RKO (cell line): ENCODE measurements at places on chromosomes 2 and 18.

DNA sequence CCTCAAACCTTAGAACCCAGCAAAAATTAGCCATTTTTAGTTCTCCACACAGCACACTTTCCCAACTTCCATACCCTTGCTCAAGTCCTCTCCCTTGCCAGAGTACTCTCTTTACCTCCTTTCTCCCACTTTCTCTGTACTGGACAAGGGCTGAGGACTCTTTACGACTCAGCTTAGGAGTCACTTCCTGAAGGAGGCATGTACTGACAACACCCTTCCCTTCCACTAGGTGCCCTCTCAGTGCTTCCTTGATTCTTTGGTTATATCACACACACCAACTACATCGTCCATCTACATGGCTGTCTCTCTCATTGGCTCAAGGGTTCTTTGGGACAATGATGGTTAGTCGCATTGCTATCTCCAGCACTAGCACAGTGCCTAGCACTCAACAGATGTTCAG is 5.2 kb upstream of the C18orf63 start:
- peak; percentile 78 for DNase-seq

- DNase-seq, result peak; percentile 74
Measured at GRCh38 chr2:230902180-230902899, 22.7 kb downstream of the GPR55 start.

GRCh38 chr18:24840640-24841039 is 380.2 kb downstream of the HRH4 start:
- no peak for DNase-seq

GRCh38 chr18:44599412-44599811 is 81.3 kb upstream of the SETBP1 start:
- no peak for DNase-seq

DNA sequence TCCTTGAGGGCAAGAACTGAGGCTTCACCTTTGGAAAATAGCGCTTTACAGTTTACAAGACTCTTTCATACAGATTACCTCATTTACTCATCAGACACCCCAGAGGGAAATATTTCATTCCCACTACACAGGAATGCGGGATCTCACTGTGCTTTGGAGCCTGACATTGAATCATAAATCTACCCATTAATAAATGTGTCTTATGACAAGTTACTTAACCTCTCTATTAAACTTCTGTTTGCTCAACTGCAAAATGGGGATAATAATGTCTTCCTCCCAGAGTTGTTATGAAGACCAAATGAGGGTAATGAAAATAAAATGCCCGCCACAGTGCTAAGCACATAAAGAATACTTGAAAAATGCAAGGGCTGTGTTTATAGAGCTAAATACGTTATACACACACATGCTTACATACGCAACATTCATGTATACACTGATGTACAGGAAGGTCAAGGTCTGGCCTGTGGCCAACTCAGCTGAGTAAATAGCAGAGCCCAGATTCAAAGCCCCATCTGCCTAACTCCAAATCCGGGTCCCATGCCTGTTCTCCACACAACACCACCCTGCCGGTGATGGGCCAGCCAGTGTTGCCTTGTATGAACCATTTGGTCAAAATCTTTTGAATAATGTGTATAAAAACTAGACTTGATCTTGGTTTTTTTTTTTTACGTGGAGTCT is 77.8 kb upstream of the STPG4 start:
- no peak for DNase-seq

DNA sequence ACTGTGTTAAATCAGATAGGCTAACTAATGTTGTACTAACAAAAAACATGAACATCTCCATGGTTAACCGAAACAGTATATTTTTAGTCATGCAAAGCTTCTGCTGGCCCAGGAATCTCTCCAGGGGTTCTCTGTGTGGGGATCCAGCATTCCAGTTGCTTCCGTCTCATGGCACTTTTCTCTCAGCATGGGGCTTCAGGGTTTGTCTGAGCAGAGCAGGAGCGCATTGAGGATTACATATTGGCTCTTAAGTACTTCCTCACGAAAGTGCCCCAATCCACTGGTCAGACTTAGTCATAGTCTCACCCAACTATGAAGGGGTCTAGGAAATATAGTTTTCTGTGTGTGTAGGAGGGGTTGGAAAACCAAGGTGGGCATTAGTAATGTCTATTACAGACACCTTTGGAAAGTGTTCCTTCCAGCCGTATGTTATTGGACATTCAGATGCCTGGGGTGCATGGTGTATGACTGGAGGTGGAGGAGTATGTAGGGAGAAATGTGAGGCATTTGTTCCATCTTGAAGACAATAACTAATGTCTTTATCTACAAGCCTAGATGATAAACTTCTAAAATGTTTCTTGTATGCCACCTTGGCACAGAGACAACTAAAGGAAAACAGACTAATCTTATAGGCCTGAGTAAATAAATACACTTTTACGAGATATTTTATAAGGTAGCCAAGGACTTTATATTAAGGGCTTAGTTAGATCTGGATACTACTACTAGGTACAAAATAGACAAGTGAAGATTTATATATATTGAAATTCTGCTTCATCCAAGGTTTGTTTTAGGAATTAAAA is 123.8 kb upstream of the ZEB2 start:
- no peak for DNase-seq

GRCh38 chr2:43131890-43132682 is 94.3 kb downstream of the ZFP36L2 start:
- no peak for DNase-seq

DNA sequence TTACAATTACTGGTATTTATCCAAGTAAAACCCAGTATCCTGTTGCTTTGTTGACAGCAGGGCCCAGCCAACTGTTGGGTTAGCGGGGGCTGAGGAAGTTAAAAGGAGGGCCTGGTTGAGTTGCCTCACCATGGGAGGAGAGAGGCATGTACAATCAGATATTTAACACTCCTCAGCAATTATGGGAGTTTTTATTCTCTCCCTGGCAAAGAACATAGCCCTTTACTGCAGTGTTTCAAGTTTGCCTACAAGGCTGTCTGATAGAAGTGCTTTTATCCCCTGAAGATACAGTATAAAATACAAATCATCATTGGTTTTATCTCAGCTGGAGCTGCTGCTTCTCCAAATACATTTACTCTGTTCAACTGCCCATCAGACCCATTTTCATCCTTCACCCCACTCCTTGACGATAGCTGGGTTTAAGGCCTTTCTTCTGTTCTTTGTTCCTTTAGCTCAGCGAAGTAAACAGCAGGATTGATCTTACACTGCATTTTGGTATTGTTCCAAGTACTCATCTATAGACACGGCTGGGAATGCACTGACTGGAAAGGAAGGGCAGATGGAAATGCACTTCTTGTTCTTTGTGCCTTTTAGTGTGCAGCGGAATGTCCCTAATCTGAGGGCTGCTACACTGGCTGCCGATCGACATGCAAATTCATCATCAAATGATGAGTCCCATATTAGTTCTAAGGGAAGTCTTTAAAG is 402.5 kb upstream of the SPRED2 start:
- no peak for DNase-seq

- DNase-seq, result peak; percentile 83
Measured at GRCh38 chr2:102063941-102064678, 72.3 kb downstream of the IL1R2 start.

- no peak for DNase-seq
Measured at GRCh38 chr2:63048367-63049171, 2.1 kb upstream of the OTX1 start.

DNA sequence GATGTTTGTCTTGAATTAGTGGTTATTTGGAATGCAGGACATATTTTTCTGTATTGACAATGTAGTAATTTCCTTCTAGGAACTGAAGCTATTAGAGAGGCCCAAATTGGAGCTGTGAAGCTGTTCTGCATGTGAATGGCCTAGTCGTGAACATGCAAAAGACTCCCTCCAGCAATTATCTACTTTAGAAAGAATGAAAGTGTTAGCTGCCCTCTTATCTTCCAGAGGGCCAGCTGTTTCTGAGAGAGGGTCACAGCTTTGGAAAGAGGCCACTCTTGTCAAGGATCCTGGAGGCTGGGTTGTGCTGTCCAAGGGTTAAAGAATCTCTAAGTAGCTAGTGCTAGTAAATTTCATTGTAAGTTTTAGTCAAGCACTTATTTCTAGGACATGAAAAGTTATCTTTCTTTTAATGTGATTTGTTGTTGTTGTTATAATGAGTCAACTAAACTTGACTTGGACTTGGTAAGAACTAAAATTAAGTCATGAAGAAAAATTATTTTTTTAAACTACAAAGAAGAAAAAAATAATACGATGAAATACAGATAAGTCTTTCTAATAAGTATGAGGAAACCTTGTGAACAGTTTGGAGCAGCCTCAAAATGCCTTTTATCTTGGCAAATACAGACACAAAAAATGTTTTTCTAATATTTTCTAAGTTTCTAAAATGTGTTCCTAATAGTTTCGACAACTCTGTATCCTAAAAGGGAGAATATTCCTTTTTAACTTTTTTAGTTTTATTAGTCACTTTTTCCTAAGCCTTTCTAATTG is 36.8 kb downstream of the DPP4 start:
- DNase-seq, result no peak

GRCh38 chr18:43789234-43790000 is 512.1 kb upstream of the SYT4 start:
- no peak for DNase-seq

- DNase-seq, result no peak
Measured at GRCh38 chr2:142710336-142710735, 167.1 kb upstream of the KYNU start.

GRCh38 chr2:145286716-145287275 is 766.9 kb upstream of the ZEB2 start:
- DNase-seq, result no peak

DNA sequence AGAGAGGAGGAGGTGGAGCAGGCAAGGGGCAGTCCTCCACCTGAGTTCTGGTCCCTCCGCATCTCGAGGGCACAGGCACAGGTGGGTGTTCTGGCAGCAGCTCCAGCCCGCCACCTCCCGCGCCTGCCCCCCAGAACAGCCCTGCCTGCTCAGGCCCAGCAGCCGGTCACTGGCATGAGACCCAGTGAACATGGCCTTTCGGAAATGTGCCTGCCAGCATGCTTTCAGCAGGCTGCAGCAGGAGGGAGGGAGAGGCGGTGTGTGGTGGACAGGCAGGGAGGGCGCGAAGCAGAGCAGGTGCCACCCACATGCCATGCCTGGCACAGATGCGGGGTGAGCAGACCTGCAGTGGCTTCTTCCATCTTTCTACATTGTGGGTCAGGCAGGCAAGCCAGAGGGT is 3.4 kb upstream of the OR6B3 start:
- no peak for DNase-seq

GRCh38 chr18:79644666-79645057 is 34.9 kb upstream of the CTDP1 start:
- no peak for DNase-seq

GRCh38 chr2:69535817-69536241 is 98.6 kb upstream of the NFU1 start:
- no peak for DNase-seq

DNA sequence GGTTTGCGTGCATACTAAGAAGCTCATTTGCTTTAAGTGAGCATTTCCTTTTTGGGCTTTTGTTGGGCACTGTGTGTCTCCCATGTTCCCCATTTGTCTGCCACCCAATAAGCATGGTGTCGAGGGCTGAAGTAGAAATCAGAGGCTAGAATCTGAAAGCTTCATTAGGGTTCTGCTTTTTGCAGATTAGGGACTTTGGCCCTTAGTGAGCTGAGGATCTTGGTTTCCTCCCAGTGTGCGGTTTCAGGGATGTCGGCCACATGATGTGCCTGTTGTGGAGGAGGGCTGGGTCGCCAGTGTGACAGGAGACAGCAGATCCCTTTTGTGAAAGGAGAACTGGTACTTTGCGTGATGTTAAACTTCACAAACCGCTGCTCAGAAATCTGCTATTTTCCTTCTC is 41.1 kb downstream of the PLEKHB2 start:
- no peak for DNase-seq

DNA sequence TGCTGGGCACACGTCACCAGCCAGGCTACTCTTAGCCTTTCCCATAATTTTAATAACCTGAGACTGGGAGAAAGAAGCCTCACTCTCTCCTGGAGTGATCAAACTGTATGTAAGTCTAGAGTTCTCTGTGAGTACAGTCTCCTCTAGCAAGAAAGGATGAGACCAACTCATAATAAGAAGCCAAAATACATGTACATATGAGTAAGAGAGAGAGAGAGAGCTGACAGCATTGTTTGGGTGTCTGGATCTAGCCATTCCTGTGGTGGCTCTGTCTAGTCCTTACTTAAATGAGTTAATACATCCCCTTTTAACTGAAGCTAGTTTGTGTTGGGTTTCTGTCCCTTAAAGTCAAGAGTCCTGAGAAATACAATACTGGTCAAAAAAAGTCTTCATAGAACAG is 26.0 kb upstream of the ANXA4 start:
- DNase-seq, result no peak

- DNase-seq, result no peak
Measured at GRCh38 chr2:17271416-17271815, 246.8 kb downstream of the RAD51AP2 start.

GRCh38 chr2:233828546-233829192 is 25.7 kb downstream of the HJURP start:
- no peak for DNase-seq

- no peak for DNase-seq
Measured at GRCh38 chr2:241105641-241106040, 3.6 kb upstream of the MTERF4 start.

GRCh38 chr2:152505495-152505906 is 170.5 kb downstream of the FMNL2 start:
- no peak for DNase-seq

DNA sequence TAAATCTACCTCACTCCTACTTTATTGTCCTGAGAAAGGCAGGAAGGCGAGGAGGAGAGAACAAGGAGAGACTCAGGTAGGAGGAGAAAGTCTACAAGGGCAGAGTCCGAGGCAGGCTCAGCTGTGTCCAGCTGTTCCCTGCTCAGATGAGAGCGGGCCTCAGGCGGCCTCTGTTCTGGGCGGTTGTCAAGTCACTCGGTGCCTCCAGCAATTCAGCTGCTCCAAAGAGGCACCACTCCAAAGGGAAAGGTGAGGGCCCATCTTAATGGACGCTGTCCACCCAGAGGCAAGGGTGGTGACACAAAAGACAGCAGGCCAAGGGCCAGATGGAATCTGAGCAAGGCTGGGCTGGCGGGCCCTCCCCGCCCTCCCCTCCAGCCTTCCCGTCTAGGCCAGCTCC is 101.4 kb upstream of the EPAS1 start:
- DNase-seq, result no peak

- no peak for DNase-seq
Measured at GRCh38 chr18:39272230-39272629, 1706.6 kb upstream of the CELF4 start.
